ENCODE measurements at places on chromosomes 2 and 18. TPM values are rescaled to one million over a fixed set of nuclear protein-coding genes. Genes with fewer than 3 reads are reported as not detected.

DNA sequence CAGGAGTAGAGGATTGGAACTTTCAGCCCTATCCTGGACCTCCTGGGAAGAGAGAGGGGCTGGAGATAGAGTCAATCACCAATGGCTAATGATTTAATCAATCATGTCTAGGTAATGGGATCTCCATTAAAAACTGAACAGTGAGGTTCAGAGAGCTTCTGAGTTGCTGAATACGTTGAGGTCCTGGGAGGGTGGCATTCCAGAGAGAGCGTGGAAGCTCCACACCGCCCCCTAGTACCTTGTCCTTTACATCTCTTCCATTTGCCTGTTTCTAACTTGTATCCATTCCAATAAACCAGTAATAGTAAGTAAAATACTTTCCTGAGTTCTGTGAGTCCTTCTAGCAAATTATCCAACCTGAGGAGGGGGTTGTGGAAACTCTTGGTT lies 101.7 kb downstream of the B3GNT2 start:
- DNase-seq = no peak

GRCh38 chr2:216004697-216005283 lies 8.6 kb downstream of the MREG start:
- no peak for DNase-seq

DNA sequence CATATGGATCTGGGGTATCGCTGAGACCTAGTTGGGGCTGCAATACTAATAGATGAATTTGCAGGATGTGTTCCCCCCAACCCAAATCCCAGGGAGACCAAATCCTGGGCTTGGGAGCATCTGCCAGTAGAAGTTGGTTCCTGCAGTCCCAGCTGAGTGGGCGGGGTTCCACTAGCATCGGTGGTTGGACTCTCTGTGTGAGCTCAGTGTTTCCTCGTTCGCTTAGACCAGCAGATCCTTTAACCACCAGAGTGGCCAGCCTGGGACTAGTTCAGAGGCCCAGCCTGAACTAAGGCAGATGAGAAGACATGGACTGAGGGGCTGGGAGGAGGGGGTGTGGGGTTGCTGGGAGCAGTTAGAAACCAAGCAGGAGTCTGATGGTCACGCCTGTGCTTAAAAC lies 40.7 kb downstream of the PCARE start:
- no peak for DNase-seq

DNA sequence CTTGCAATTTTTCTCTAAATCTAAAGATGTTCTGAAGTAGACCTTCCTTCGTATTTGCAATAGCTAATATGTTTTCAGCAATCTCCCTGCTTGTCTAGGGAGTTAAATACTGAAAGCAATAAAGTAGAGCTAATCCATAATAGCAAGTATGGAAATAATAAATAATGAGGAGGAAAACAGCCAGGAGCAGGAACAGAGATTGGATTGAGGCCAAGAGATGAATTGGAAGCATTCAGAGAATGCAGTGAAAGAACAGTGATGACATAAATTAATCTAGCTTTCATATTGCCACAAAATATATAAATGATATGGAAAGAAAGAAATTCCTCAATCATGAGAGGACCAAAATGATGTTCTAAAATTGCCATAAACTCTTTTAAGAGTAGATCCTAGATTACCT lies 679.7 kb downstream of the METTL4 start:
- no peak for DNase-seq

Gene BUB1
- total RNA-seq = 9.1 TPM

DNA sequence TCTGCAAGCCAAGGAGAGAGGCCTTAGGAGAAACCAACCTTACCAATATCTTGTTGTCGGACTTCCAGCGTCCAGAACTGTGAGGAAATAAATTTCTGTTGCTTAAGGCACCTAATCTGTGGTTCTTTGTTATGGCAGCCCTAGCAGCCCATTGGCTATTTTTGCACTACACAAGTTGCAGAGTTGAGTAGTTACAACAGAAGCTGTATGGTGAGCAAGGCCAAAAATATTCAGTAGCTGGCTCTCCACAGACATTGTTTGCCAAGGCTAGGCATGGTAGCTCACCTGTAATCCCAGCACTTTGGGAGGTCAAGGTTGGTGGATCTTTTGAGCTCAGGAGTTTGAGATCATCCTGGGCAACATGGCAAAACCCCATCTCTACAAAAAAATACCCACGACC lies 27.1 kb upstream of the SCYGR1 start:
- no peak for DNase-seq

Gene KCNIP3
- 4.9 TPM for total RNA-seq

DNA sequence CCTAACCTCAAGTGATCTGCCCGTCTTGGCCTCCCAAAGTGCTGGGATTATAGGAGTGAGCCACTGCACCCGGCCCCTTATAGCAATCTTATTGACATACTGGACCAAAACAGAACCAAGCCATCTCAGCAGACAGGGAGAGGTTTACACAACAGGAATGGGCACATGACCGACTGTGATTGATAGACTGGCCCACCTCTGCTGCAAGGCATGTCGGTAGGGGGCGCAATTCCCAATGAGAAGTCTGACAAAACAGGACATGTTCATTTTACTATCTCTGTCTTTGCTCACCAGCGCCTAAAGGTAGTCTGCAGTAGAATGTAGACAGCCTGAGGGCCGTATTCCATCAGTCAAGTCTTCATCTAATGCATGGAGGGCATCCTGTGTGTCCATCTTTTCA lies 2.0 kb downstream of the LYPD6B start:
- peak; percentile 65 for DNase-seq

Gene DTNA
- 6.7 TPM for total RNA-seq

- no peak for DNase-seq
These were observed 130.6 kb upstream of the HAAO start for GRCh38 chr2:42922790-42923579.

Gene SAG
- total RNA-seq = not detected

GRCh38 chr2:31275976-31276375 lies 42.0 kb downstream of the EHD3 start:
- DNase-seq = no peak

Gene TDRD15
- not detected for total RNA-seq

GRCh38 chr2:229731363-229731762 lies 17.0 kb upstream of the DNER start:
- no peak for DNase-seq

DNA sequence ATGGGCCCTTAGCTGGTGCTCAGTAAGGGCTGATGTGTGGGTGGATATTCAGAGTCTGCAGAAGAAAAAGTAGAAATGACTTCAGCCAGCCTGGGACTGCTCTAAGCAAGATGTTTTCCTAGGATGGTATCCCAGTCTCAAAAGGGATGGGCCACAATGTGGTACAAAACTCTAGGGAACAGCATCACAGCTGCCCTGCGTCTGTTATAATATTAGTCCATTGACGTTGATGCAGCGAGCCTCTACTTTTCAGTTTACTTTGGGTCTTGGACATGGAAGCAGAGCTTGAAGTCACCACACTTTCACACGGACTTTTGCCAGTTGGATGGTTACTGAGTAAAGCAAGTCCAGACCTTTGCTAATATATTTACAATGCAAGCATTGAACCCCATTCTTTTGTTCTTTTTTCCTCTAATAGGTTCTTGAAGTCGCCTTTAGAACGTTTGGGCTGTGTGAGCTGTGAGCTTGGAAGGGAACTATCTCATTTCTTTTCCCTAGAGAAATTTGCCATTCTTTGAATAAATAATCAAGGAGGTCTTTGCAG lies 105.7 kb downstream of the RDH14 start:
- DNase-seq = no peak

Gene SP5
- 2.8 TPM for total RNA-seq

DNA sequence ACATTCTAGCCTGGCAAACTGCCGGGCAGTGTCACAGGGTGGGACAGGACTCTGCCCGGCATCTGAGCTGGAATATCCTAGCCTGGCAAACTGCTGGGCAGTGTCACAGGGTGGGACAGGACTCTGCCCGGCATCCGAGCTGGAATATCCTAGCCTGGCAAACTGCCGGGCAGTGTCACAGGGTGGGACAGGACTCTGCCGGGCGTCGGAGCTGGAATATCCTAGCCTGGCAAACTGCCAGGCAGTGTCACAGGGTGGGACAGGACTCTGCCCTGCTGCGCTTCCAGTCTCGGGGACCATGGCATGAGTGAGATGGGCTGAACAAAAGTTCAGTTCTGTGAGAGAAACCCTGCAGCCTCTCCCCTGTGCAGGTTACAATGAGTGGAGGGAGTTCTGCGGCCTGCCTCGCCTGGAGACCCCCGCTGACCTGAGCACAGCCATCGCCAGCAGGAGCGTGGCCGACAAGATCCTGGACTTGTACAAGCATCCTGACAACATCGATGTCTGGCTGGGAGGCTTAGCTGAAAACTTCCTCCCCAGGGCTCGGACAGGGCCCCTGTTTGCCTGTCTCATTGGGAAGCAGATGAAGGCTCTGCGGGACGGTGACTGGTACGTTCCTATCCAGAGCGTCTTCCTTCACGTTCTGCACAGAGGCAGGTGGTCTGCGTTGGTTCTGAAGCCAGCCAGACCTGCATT lies 80.3 kb downstream of the TPO start:
- DNase-seq = peak; percentile 49

Gene COL4A3
- under 0.01 TPM for total RNA-seq

GRCh38 chr2:217703102-217703501 lies 299.7 kb downstream of the TNS1 start:
- no peak for DNase-seq

Gene LIPG
- total RNA-seq = 63.5 TPM

- no peak for DNase-seq
These were observed 62.9 kb downstream of the AFTPH start for GRCh38 chr2:64586883-64587481.

Gene GULP1
- 33.6 TPM for total RNA-seq

Gene SIX3
- not detected for total RNA-seq

- no peak for DNase-seq
These were observed 18.5 kb downstream of the SFTPB start for GRCh38 chr2:85649201-85650190.

DNA sequence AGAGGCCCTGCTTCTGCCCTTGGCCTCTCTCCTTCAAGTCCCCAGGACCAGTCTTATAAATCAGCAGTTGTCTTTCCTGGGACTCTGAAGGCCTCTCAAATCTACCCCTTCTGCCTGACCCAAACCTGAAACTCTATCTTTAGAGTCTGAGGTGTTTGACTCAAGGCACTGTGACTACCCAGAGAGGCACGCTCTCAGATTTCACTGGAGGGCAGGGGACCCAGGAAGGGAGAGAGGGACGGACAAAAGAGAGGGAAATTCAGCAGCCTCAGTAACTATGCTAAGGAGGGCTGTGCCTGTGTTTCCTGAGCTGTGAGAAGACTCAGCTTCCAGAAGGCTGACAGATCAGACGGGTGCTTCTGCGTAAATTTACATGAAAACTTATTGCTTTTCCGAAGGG lies 217.8 kb downstream of the HAUS1 start:
- DNase-seq = no peak

- DNase-seq = no peak
These were observed 14.4 kb upstream of the SALL3 start for GRCh38 chr18:78965260-78965659.

GRCh38 chr2:102142829-102143449 lies 393 bp downstream of the IL1R1 start:
- no peak for DNase-seq

DNA sequence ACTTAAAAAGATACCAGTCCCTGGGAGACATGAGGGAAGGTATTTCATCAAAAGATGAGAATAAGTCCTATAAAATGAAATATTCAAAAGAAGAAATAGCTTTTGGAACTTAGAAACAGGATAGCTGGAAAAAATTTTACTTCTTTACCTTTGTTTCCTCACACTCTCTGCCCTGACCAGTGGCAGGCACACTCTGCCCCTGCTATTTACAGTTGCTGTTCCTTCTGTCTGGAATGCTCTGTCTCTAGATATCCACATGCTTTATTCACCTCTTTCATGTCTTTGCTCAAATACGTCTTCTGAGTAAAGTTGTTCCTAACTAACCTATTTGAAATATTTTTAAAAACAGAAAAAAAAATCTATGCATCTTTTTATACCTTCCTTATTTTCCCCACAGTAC lies 125.6 kb downstream of the PTRHD1 start:
- no peak for DNase-seq

GRCh38 chr2:148177559-148177958 lies 156.7 kb downstream of the MBD5 start:
- DNase-seq = no peak

DNA sequence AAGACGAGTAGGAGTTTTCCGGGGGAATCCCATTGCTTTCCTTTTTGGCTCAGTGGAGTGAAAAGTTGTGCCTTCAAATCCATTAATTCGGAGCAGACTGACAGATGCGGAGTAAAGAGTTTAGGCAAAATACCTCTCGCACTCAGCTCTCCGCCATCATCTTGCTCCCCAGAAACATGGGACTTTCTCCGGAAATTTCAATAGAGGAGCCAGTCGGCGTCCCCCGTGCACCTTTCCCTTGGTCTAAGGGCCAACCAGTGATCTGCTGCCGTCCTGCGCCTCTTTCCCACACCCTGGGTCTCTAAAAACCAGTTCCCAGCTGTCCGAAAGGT lies 318 bp downstream of the TYW5 start:
- no peak for DNase-seq

GRCh38 chr2:121211689-121212151 lies 73.3 kb downstream of the TFCP2L1 start:
- DNase-seq = peak; percentile 61

Gene CCDC102B
- 3.5 TPM for total RNA-seq

DNA sequence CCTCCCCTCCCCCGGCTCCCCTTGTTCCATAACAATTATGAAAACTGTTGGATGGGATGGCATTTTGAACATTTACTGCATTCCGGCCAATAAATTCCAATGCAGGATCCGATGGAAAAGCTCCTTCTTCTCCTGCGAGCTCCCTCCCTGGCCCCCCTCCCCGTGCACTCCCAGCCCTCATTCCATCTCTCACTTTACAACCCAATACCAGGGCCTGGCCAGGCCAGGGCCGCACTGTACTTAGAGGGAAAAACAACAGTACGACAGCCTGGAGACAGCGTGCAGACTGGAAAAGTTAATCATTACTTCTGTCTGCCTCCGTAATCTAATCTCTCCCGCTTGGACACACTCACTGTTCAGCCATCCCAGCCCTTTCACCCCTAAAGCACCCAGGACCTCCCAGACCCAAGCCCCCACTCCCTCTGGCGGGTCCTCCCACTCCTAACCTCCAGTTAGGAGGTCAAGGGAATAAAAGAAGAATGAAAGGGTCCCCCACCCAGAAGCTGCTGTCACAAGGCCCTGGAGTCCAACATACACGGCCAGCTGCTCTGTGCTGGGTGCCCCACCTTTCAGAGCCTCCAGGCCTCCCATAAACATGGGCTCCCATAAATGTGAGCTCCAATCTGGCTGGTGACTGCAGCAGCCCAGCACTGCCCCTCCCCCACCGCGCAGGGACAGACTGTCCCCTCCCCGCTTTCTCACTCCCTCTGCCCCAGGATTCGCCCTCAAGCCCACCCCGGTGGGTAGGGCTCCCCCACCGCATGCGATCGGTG lies 20.6 kb downstream of the SMAD7 start:
- no peak for DNase-seq

DNA sequence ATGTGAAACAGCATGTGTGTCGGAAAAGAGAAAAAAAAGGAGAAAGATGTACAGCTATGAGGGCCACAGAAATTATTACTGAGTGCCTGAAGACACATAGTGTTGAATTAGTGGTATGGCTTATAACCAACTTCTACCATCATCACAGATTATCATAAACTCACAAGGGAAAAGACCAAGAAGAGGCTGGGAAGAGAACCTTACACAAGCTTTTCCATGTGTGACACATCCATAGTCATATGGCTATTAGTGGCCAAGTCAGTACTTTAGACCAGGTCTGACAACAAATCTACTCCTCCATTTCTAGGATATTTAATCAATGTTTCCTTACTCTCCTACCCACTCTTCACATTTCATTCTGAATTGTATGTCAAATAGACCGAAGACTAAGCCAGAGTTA lies 3.5 kb upstream of the GALNT5 start:
- no peak for DNase-seq

- DNase-seq = no peak
These were observed 1341.8 kb upstream of the NXPH2 start for GRCh38 chr2:140122001-140122400.

GRCh38 chr2:227219312-227220105 lies 55.1 kb downstream of the COL4A3 start:
- DNase-seq = no peak

Gene NEB
- 4.1 TPM for total RNA-seq

All from Peyer's patch (tissue), 4 donors.